H4 (cell line): ENCODE measurements at places on chromosomes 11 and 22.

DNA sequence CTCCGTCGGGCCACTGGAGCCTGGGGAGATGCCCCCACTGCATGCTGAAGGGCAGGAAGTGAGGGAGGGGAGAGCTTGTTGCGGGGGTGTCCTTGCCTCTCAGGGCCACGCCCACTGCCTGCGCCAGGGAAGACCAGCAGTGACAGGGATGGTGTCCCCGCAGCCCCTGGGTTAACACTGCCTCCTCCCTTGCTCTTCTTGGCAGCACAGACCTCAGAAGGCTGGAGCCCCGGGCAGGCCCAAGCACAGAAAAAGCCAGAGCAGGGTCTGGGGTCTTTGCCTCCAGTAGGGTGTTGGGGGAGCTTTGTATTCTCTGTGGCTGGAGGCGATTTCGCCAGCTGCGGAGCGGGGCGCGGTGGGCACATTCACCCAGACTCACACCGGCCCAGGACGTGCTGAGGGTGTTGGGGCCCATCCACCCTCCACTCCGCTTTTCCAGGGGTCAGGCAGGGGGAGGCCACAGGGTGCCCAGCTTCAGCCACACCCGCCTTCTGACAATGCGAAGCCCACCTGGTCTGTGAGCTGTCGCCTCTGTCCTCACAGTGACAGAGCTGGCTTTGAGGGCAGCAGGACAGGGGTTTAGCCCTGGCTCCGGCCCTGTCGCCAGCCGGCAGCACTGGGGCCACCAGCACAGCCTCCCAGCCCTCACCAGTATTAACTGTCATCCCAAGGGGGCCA, 83.7 kb downstream of the CDKN1C start:
- no peak for DNase-seq

DNA sequence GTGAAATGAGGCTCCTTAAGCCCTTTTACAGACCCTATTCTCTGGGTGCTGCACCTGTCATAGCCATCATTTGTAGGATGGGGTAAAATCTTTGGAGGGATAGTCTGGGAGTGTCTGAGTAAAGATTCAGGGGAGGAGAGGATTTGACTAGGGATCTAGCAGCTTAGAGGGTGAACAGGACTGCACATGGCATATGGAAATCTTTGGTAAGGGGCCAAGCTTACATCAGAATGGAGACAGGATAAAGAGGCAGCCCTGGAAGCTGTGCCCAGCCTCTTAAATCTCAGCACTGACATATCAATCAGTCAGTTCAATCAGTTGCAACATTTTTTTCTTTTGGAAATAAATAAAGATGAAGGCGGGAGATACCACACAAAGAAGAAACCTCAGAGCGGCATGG, 301.8 kb upstream of the CADM1 start:
- no peak for DNase-seq

DNA sequence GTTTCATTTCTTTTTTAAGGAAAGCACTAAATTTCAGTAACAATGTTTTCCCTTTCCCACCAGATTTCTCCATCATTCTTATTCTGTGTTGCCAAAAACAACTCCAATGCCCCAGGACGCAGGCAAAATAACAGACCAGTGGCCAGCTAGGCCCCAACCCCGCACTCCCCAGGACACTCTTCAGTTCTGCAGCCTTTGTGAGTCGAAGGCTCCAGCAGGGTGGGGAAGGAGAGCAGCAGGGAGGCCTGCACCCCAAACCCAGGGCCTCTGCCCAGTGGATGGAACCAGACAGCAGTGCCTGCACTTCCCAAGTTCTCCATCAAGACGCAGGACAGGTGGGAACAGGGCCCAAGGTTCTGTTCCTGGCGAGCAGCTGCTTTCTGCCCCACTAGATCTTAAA, 34.4 kb downstream of the PPP2R1B start:
- DNase-seq, result no peak

- no peak for DNase-seq
Observed at GRCh38 chr22:49078076-49078710, 749.5 kb downstream of the BRD1 start.
